Body of pancreas (tissue), 4 donors: ENCODE measurements at places on chromosomes 12 and 14. TPM values are rescaled to one million over a fixed set of nuclear protein-coding genes. Genes with fewer than 3 reads are reported as not detected.

The SERPINA12 gene
- total RNA-seq: not detected

The CEP128 gene
- total RNA-seq: 14.5 TPM

The OR4N5 gene
- total RNA-seq: not detected

The DACT1 gene
- total RNA-seq: 3.9 TPM

The DTX1 gene
- 17.5 TPM for total RNA-seq

The CLEC2A gene
- not detected for total RNA-seq

The DHRS2 gene
- total RNA-seq: 1.3 TPM

DNA sequence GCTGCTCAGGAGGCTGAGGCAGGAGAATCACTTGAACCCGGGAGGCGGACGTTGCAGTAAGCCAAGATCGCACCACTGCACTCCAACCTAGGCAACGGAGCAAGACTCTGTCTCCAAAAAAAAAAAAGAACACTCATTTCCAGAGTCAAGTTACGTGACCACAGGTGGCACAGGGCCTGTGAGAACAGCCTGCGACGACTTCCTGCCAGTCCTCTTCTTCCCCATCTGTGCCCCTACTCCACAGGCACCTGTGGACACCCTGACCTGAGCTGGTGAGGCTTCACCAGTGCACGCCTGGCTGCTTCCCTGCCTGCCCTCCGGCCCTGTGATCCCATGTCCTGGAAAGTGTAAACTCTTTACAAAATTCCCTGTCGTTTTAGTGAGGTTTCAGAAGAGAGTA, 77.7 kb downstream of the PPP2R5C start:
- no peak for DNase-seq

DNA sequence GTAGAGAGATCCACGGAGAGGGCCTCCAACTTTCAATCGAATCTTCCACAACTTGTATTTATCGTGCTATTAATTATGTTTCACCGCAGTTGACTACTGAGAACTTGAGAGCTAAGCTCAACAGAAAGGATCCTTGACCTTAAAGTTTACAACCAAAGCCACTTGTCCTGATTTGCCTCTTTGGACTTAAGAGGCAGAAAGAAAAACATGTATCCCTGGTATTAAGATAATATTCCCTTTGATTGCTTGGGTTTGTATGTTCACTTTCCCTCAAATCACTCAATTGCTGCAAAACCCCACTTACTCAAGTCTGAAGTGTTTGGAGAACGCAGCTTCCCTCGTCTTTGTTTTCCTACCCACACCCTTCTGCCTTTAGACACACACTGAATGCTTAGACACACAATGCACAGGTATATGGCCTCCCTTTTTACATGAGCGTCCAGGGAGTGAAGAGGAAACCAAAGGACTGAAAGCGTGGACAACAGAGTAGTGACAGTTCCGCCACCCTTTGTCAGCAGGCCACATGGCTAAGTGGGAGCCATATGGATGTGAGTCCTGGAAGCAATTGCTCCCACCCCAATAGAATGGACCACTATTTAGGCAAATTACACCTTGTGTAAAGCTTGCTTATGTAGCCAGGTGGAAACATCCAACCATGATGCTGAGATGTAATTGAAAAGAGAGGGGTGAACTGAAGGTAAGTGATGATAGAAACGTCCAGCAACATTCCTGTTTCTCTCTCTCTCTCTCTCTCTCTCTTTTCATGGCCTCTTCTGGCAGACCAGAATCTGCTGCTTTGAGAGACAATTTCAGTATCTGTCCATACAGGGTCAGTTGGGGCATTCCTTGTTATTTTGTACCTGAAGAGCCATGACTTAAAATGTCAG, 1.4 kb upstream of the PKP2 start:
- DNase-seq: no peak

- DNase-seq: no peak
These were observed 15.0 kb downstream of the DTD2 start for GRCh38 chr14:31442284-31442683.

DNA sequence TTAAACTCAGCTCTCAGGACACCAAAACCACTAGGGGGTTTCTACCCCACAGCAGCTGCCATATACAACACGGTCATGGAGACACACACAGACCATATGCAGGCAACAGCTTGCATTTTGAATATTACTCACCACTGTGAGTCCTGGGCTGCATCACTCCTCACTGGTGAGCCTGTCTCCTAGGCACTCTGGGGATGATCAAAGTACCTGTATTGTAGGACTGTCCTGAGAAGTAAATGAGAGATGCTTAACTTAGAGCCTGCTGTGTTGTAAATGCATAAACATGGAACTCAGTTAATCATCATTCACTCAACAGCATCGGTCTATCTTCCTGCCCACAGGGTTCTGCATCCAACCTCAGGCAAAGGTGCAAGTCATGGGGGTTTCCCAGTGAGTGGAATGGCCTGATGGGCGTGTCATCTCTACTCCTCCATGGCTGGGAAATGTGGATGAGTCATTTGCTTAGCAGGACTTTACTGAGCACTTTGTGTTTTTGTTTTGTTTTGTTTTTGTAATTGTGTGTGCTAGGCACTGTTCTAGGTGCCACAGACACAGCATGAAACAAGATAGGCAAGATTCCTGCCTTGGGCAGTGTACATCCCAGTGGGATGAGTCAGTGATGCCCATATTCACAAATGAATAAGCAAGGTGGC, 1141.2 kb upstream of the TMEM132C start:
- no peak for DNase-seq

DNA sequence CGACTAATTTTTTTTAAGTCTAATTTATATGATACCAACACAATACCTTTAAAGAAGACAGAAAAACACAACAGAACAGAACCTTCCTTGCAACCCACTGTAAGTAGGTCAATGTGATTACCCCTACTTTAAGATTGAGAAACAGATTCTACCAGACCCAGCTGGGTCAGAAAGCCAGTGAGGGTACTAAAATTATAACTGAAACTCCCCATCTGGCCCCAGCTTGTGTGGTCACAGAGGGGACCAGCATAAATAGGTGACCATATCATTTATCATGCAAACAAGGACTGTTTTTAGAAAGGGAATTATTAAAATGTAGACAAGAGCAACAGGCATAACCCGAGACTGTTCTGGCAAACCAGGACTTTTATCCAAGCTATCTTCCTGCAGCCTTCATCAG, 30.1 kb upstream of the FRMD6 start:
- no peak for DNase-seq

GRCh38 chr12:112330706-112331105, 51.5 kb downstream of the HECTD4 start:
- no peak for DNase-seq
